ENCODE measurements at places on chromosomes 6 and 20.
A peak's percentile ranks its signal among the peaks of the same experiment; 100 is the strongest.

- no peak for DNase-seq
Observed at GRCh38 chr6:116057766-116058165, 2.9 kb downstream of the FRK start.

GRCh38 chr6:15763837-15764236, 101.0 kb upstream of the DTNBP1 start:
- DNase-seq = no peak

GRCh38 chr6:43717822-43718221, 30.2 kb upstream of the MRPS18A start:
- DNase-seq = peak; percentile 79

GRCh38 chr20:61611401-61612180, 359.5 kb downstream of the CDH4 start:
- no peak for DNase-seq

DNA sequence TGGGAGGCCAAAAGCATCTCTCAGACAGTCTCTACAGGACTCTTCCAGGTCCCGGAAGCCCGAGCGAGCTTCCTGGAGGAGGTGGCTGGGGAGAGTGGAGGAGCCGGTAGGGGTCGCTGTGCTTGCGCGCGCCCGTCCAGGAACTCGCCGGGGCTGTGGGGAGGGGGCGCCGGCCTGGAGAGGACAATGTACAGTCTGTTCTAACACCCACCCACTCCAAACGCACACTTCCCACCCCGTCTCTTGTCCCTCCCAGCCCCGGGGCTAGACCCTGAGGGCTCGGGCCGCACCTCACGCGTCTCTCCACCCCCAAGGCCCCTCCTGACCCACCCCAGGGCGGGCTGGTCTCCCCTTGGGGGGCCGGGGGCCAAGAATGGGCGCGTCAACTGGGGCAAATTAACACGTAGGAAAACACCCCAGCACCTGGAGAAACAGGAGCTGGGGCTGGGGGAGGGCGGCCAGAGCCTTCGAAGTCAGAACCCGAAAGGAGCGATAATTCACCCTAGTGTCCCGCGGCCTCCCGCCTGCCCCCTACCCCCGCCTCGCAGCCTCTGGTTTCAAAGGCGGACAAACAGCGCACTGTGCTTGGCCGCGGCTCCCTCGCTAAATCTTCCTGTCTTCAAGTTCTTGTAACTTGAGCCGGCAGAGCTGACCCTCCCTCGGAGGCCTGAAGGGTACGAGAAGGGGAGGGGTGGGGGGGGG, 103.2 kb upstream of the FOXP4 start:
- DNase-seq = peak; percentile 88

- DNase-seq = no peak
Observed at GRCh38 chr6:82766476-82766875, 299.2 kb downstream of the UBE3D start.

DNA sequence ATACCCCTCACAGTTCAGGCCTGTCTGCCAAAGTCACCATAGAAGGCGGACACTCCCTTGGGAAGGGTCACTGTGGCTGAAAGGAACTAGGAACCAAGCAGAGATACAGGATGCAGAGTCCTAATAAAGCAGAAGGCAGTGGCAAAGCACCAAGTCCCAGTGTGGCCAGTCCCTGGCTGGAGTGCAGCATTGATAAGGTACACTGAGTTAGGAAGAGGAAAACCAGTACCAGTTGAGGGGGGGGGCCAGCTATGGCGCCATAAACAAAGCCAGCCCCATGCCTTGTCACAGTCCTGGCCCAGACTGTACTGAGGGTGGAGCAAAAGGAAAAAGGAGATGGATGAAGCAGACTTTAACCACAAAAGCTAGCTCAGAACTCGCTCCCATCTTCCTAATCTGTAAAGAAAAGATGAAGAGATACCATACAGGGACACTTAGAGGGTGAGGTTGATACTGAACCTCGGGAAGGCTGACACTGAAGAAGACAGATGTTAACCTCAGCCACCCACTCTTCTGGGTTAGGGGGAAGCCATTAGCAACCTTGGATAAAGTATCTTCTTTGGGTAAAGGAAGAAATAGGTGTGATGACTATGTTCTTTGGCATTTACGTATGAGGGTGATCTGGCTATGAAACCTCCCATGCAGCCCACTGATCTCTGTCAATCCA, 7.8 kb downstream of the ABHD12 start:
- no peak for DNase-seq

GRCh38 chr6:108123946-108124345, 41.9 kb upstream of the NR2E1 start:
- no peak for DNase-seq

GRCh38 chr20:15835811-15836210, 737.4 kb downstream of the KIF16B start:
- DNase-seq = no peak

DNA sequence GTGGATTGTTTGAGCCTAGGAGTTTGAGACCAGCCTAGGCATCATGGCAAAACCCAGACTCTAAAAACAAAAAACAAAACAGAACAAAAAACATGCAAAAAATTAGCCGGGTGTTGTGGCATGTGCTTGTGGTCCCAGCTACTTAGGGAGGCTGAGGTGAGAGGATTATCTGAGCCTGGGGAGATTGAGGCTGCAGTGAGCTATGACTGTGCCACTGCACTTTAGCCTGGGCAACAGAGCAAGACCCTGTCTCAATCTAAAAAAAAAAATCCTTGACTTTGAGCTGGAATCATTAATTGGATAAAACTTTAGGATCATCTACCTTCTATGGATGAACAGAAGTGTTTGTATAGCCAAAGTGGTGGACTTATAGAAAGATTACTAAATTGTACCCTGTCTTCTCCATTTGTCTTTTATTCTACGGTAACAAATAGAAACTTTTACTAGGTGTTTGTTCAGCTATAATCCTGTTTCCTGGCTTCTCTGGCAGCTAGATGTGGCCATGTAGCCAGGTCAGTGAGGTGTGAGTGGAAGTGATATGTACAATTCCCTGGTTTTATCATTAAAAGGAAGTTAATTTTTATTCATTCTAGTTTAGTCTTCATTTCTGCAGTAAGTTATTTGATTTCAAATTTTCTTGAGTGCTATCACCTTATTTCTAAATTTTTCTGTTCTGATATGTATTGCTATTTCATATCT, 108.3 kb upstream of the RNF24 start:
- DNase-seq = no peak

GRCh38 chr6:25743868-25744267, 10.7 kb upstream of the SLC17A4 start:
- no peak for DNase-seq

- DNase-seq = no peak
Observed at GRCh38 chr6:7135755-7136154, 28.0 kb downstream of the RREB1 start.

GRCh38 chr6:105785066-105785811, 300.9 kb upstream of the PRDM1 start:
- DNase-seq = no peak

GRCh38 chr20:48544402-48545339, 283.1 kb downstream of the PREX1 start:
- no peak for DNase-seq

GRCh38 chr6:31680226-31681134, at the start of gene LY6G5C:
LY6G5C (minus strand) TSS chr6:31681067; CDS start chr6:31680373, 694 bp downstream.
- peak; percentile 90 for DNase-seq
